ENCODE measurements at places on chromosomes 1 and 21. TPM values are rescaled to one million over a fixed set of nuclear protein-coding genes. Genes with fewer than 3 reads are reported as not detected.

GRCh38 chr1:236343246-236343870 is 50.7 kb upstream of the EDARADD start:
- no peak for DNase-seq

GRCh38 chr1:189374816-189375215 is 1102.8 kb downstream of the BRINP3 start:
- no peak for DNase-seq

DNA sequence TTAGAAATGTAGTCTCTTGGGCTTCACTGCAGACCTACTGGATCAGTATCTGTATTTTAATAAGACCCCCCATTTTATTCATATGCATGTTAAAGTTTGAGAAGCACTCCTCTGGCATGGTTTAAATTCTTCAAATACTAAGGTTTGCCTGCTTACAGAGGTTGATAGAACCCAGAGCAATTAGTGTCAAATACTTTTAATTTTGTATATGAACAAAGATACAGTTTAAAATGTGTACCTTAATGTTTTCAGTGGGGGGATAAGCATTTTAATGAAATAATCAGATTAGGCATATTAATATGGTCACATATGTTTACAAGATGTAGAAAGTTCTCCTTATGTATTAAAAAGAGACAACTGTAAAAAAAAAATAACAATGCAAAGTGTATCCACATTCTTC is 40.4 kb upstream of the EPS15 start:
- no peak for DNase-seq

GRCh38 chr1:17258116-17258757 is 9.3 kb downstream of the PADI3 start:
- DNase-seq: no peak

DNA sequence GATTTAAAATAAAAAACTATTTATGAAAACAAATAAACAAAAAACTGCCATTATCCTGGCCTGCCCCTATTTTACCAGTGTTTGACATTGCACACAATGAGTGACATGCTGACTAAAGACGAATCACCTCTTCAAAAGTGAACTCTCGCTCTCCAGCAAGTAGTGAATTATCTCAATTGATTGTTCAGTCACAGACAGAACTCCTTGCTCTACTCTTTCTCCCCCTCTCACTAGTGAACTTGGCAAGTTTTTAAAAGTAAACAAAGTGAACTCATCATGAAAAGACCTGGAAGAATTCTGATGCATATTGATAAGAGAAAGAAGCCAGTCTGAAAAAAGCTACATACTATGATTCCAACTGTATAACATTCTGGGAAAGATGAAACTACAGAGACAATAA is 4.7 kb upstream of the C1orf52 start:
- no peak for DNase-seq

DNA sequence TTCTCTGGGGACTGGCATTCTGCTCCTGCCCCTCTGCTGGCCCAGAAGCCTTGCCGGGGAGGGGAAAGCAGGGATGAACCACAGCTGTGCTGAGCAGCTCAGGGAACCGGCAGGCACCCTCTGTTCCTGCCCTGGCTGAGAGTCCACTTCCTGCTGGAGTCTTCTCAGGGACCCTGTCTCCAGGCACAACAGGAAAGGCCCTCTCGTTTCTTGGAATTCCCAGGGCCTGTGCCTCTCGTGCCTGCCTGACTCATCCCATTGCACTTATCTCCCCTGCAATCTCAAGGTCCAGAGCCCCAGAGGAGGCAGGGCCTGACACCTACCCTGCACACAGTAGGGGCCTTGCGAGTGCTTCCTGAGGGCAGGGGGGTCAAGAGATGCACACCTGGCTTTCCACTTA is 1.1 kb upstream of the EDN2 start:
- DNase-seq: peak; percentile 66

- no peak for DNase-seq
Measured at GRCh38 chr21:33976082-33977016, 60.7 kb upstream of the ATP5PO start.

DNA sequence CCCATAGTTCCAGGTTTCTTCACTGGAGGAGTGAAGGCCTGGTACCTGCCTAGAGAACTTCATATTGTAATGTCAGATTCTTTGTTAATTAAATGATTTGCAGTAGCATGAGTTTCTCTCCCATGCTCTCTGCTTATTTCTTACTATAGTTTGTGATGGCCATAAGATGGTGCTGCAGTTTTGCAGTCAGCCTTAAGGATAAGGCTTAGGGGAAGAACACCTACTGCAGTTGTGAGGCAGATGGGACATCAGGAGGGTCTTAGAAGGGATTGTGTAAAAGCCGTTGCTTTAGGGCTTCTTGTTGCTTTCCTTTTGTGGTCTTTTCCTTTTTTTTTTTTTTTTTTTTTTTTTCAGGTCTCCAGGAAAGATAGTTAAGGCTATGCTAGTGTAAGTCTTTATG is 61.8 kb downstream of the MACF1 start:
- no peak for DNase-seq

DNA sequence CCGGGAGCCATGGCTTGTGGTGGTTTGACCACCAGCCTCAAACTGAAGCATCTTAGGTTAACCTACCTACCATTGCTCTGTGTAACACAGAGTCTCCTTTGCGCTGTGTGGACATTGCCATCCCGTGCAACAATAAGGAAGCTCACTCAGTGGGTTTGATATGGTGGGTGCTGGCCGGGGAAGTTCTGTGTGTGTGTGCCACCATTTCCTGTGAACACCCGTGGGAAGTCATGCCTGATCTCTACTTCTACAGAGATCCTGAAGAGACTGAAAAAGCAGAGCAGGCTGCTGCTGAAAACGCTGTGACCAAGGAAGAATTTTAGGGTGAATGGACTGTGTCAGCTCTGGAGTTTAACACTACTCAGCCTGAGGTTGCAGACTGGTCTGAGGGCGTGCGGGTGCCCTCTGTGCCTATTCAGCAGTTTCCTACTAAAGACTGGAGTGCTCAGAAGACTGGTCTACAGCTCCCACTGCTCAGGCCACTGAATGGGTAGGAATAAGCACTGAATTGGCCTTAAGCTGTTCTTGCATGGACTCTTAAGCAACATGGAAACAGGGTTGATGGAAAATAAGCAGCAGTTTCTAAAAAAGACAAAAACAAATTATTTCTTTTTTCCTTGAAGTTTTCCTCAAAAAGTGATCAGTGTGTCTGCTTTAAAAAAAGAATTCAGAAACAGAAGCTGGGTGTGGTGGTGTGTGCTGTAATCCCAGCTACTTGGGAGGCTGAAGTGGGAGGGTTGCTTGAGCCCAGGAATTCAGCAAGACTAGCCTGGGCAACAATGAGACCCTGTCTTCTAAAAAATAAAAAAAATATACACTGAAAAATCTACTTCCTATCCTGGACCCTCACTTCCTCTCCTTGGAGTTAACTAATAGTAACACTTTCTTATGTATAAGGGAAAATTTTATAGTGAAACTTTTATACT is 14.6 kb downstream of the CEP350 start:
- no peak for DNase-seq

DNA sequence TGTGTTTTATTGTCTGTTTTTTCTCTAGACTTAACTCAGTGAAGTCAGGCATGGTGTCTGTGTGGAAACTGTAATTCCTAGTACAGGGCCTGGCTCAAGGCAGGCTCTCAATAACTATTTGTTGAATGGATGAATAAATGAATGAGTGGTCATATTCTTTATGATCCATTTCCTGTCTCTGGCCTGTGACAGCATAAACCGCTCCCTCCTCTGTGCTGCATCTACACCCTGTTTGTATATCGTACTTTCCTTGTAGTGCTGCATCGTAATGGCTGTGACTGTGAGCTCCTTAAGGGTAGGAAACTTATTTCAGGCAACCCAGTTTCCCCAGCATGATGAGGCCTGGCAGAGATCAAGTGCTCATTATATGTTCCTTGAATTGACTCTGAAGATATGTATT is 337.5 kb upstream of the USP24 start:
- DNase-seq: no peak

GRCh38 chr1:48470950-48471690 is 884 bp downstream of the SPATA6 start:
- DNase-seq: peak; percentile 31

- no peak for DNase-seq
Measured at GRCh38 chr1:219402925-219403324, 210.0 kb downstream of the ZC3H11B start.

- DNase-seq: no peak
Measured at GRCh38 chr1:30381671-30382365, 341.6 kb downstream of the MATN1 start.

DNA sequence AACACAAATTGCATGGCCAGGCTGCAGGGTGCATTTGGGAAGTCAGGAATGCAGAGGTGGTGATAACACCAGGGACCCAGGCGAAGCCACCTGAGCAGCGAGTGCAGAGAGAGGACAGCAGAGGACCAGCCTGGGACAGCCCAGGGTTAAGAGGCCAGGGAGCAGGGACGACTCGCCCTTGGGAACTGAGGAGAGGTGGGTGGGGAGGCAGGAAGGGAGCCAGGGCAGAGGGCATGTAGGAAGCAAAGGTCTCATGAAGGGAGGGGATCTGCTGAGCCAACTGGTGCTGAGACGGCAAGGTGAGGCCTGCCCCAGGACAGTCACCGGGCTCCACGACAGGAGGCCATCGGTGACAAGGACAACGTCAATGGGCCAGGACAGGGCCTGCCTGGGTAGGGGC is 16.4 kb downstream of the KIF17 start:
- no peak for DNase-seq

DNA sequence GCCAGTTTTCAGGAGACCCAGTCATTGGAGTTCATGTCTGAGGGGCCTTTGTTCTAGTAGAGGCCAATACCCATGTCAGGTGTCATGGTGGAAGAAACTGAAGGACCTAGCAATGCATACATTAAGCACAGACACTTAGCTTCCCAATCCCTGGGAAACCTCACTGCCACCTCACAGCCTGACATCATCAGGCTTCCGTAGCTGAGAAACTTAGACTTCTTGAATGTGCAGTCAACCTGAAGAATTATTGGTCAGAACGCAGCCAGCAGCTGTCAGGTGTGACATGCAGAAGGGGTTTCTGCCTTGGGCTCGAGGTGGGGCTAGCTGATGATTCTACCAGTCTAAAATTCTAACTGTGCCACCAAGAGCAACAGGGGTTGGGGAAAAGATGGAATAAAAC is 1.9 kb upstream of the ITPKB start:
- DNase-seq: no peak

GRCh38 chr21:29372063-29372802 is 73.5 kb downstream of the BACH1 start:
- peak; percentile 90 for DNase-seq

GRCh38 chr1:94336991-94337390 is 81.2 kb upstream of the ABCD3 start:
- DNase-seq: no peak

- no peak for DNase-seq
Measured at GRCh38 chr1:202586018-202586821, 124.0 kb downstream of the SYT2 start.

DNA sequence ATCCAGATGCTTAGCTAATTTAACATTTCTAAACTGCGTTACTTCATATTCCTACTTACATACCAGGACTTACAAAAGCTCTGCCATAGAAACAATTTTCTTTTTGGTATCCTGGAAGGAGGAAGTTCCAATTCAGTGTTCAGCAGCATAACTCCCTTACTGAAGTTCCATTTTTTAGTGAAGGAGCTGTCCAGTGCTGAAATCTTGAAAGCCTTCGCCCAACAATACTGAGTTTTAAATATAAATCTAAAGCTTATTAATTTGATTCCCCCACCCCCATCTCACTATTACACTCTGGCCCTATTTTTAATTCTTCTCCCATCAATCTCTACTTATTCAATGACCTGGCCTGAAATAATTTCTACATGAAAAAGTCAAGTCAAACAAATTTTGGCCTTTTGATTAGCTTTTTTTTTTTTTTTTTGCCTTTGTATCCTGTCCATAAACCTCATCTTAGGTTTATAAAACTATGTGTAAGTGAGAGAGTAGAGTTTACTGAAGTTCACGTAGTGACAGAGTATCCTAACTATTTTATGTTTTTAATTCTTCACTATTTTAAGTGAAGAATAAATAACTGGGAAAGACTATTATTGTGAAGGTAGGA is 323.0 kb upstream of the PLD5 start:
- DNase-seq: no peak

GRCh38 chr1:204994086-204994862 is 48.7 kb upstream of the CNTN2 start:
- DNase-seq: no peak

GRCh38 chr1:198295971-198296370 is 139.2 kb downstream of the NEK7 start:
- DNase-seq: no peak

DNA sequence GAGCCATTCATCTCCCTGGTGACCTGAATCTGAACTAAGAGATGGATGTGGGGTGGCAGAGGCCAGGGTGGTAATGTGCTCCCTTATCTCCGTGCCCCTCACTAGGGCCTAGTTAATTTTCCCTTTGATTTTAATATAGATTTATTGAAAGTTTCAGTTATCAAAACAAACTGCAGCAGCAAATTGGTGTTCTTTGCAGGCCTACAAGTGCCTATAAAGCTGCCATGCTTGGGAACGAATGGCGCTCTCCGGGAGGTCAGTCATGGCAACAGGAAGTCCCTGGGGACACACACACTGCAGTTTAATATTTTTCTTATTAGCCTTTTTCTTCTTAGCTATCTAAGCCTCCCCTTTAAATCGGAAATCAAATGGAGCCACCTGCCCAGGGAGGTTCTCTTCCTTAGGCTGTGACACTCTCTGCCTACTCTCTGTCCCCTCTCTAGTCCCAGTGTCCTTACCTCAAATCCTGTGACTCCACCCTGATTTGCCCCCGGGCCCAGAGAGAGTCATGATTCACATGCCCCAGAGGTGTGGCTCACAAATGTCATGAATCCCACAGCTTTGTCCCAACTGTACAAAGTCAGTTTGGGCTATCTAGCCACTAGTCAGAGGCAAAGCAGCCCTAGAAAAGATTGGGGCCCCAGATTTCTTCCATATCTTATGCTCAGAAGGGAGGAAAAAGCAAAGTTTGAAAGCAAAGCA is 4.3 kb upstream of the ERI3 start:
- no peak for DNase-seq

DNA sequence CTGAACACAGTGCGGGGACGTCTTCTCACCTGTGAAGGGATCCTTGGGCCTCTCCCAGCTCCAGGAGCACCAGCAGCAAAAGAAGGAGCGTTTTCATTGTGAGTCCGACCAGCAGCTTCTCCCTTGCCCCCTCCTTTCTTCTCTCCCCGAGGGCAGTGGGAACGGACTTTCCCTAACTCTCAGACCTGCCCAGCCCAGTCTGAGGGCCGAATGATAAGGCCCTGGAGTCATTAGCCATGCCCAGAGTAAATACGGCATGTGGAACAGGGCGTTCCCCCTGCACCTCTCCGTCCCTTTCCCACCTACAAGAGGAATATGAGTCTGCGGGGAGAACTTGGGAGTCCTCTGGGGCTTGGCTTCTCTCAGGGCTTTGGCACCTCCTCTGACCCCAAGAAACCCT is at the start of gene CTSE:
CTSE (minus strand) TSS at position 201 of the 400 bp plus-strand sequence; CDS start at position 97, 104 bp downstream.
- DNase-seq: no peak

GRCh38 chr1:209899948-209900347 is 38.1 kb upstream of the SYT14 start:
- no peak for DNase-seq

Gene FCGR3A
- polyA plus RNA-seq: 12.2 TPM

Gene SWT1
- 2.9 TPM for polyA plus RNA-seq

Gene ESRRG
- polyA plus RNA-seq: 11.9 TPM

Gene UQCRHL
- polyA plus RNA-seq: 11.8 TPM

Gene SUSD4
- polyA plus RNA-seq: 23.7 TPM

Gene CD52
- 13.2 TPM for polyA plus RNA-seq

Gene CLDN8
- polyA plus RNA-seq: 86.8 TPM

Gene GRHL3
- polyA plus RNA-seq: 0.32 TPM

Gene SLAMF7
- polyA plus RNA-seq: 0.65 TPM

Gene MX2
- 4.3 TPM for polyA plus RNA-seq

Gene AIRE
- 0.09 TPM for polyA plus RNA-seq

Gene S100A6
- polyA plus RNA-seq: 1,580 TPM
